Thymus (tissue), 14 donors: ENCODE measurements at places on chromosomes 13 and 19.

DNA sequence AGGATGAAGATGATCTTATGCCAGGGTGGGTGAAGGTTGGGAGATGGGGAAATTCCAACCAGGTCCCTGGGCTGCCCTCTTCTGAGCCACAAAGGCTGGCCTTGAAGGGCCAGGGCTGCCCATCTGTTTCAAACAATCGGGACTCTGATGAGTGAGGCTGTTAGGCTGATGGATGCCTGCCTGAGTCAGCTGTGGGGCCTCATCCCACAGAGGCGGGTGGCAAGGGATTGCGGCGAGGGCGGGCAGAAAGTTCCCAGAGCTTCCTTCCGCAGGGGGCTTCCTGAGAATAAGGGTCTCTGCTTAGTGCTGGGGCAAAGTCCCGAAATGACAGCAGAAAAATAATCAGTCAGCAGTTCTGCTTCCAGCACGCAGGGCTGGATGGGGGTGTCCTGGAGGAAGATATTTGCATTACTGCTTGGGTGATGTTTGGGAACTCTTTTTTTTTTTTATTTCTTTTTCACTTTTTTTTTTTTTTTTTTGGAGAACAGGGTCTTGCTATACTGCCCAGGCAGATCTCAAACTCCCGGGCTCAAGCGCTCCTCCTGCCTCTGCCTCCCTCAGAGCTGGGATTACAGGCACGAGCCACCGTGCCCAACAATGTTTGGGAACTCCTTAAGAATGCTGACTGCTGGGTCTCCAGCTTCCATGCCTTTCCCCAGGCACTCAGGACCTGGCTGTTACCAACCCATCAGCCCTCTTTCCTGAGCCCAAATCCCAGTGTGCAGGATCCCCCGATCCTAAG lies 14.1 kb downstream of the SH3GL1 start:
- DNase-seq: no peak

- DNase-seq: no peak
Measured at GRCh38 chr13:112117258-112117954, 50.5 kb downstream of the SOX1 start.

GRCh38 chr19:41553804-41554203 lies 22.2 kb upstream of the CEACAM21 start:
- no peak for DNase-seq

DNA sequence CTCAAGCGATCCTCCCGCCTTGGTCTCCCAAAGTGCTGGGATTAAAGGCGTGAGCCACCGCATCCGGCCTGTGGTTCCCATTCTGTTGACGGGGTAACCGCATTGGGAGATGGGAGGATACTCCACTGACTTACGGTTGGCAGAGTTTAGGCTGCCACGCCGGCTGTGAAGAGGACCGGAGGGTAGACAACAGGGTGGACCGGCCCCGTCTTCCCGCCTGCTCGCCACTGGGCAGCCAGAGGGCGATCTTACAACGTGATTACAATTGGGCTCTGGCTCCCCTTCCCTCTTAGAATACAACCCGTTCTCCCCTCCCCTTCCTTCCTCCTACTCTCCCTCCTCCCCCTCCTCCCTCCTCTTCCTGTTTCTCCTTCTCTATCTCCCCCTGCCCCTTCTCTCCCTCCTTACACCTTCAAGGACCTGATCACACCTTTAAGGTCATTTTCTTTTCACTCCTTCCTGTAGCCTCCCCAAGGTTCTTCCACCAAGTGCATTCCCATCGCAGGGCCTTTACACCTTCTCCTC lies 957 bp upstream of the CCDC194 start:
- DNase-seq: no peak

DNA sequence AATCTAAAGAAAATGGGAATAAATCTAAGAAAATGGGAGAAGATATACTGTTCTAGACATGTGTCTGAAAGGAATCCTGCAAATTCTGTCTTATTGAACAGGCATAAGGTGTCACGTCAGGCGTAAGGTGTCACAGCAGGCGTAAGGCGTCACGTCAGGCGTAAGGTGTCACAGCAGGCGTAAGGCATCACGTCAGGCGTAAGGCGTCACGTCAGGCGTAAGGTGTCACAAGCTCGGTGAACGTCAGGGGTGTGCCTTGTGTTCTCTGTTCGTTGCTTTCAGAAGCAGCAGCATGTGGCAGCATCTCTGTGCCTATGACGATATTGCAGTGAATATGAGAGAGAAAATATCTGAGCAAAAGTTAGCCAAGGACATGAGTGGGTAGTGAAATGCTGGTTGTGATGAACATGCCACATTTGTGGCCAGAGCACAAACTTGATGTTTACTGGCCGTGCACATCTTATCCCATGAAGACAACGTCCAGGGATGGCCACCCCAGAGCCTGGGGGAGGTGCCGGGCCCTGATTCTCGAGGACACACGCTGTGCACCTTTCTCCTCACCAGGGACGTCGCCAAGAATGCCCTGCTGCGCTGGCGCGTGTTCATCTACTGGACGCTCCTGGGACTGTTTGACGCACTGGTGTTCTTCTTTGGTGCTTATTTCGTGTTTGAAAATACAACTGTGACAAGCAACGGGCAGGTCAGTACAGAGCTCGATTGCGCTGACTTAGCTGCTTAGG lies 107.0 kb upstream of the MCF2L start:
- no peak for DNase-seq
